D341Med (cell line): ENCODE measurements at places on chromosomes 2 and 18.
A peak's percentile ranks its signal among the peaks of the same experiment; 100 is the strongest.

DNA sequence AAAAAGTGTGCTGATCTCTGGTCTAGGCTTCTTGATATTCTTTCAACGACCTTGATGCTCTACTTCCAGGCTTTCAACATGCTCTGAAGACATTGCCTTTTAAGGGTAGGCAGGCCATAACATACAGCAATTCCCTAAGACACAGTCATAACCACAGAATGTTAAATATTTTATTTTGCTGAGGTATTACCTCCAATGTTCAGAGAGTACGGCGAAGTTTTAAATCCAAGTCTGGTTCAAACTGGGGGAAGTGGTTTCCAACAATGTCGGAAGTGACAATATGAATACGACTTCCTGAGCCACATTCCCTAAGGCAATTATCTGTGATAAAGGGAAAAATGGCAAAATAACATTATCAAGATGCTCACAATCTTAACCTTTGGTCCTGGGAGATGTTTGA is 1077.9 kb upstream of the PIK3C3 start:
- DNase-seq = no peak

GRCh38 chr18:23716966-23717365 is 27.7 kb downstream of the LAMA3 start:
- no peak for DNase-seq

- no peak for DNase-seq
These were observed 21.0 kb downstream of the C1QL2 start for GRCh38 chr2:119137502-119137901.

DNA sequence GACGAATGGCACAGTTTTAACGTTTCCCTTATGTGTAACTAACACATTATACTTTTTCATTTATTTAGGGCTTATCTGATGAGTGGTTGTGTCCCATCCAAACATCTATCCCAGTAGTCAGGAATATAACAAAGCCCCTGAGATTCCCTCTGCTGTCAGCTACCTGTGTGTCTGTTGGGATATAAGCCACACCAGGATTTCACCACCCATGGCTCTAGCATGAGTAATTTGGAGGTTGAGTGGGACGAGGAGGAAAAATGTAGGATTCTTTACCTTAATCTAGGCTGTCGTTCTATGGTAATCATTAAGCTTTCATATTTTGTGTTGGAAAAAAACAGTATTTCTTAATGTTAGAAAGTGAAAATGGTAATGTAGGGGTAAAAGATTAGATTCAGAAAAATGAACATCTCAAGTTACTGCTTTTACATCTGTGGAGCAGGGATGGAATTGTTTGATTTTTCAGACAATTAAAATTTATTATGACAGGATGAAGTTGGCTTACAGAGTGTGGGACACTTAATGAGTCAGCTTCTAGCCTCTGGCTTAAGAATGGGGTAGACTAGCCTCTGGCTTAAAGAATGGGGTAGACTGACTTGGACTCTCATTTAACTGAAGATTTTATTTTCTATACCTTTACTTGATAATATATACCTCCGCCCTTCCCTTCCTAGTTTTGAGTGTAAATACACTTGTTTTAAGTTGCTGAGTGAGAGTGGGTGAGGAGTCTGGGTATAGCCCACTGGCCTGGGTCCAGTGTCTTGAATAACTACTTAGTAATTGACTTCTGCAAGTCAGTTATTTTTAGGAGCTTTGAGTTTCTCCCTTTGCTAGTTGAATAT is 88.5 kb upstream of the RANBP2 start:
- no peak for DNase-seq

- DNase-seq = no peak
These were observed 42.3 kb upstream of the CTDP1 start for GRCh38 chr18:79637181-79637920.

DNA sequence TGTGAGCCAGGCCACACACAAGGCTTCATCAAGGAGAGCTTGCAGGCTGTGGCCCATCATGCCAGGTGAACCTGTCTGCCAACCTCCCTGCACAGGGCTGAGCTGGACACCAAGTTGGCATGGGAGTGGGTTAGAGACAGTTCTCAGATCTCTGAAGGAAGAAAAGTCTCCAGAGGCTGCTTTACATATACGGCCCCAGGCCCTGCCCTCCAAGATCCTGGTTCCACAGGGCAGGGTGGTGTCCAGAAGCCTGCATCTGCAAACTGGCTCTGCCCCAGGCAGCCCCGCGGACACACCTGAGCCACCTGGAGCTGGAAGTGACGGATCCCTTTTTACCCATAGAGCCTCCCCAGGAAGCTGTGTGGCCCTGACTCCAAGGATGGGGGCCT is 24.2 kb upstream of the HES6 start:
- DNase-seq = no peak

GRCh38 chr2:29774624-29775023 is 146.8 kb downstream of the ALK start:
- no peak for DNase-seq

GRCh38 chr2:141037361-141037760 is 1093.5 kb downstream of the LRP1B start:
- no peak for DNase-seq

DNA sequence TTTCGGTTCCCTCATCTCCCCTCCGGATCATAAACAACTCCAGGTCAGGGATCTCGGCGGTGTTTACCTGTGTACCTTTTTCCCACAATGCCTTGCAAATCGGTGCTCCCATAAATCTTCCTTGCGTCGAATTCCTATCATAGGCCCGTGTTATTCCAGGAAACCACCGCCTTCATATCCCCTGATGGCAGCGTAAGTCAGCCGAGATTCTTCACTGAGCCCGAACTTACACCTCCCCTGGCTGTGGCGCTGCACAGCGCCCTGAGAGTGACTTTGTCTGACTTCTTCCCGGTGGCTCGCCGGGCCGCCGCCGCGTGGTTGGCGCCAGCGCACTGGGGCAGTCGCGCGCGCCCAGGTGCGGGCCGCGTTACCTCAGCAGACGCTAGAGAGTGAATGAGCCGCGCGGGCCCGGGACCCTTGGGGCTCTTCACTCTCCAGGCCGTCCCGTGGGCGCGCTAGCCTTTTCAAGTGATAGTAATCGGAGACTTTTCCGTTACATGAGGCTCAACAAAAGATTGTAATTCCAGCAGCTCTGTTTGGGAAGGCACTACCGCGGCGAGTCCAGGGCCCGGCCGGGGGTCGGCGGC is 101.6 kb downstream of the SPTBN1 start:
- DNase-seq = peak; percentile 55

GRCh38 chr2:53087874-53088461 is 679.6 kb upstream of the CHAC2 start:
- DNase-seq = no peak

DNA sequence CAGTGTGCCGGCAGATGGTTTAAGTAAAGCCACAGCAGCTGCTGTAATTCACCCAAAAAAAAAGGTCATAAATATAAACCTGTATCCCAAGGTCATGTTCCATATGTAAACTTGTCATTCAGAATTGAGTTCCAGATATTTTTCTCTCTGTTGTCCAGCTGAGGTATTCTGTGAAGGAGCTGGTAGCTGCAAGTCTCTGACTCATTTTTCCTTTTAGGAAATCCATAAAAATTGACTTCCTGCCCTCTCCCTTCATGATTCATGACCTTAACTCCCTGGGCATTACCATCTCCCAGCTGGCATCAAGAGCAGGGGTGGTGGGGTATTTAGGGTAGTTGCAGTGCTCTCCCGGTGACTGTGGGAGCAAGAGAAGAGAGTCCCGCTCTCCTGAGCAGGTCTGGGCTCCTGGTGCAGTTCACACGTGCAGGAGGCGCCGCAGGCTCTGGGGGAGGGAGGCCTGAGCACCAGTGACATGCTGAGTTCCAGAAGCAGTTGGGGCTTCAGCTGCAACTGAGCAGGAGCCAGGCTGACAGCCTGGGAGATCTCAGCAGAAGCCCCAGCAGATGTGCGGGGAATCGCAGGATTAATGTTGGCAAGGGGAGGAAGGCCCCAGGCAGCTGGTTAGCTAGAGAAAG is 192.6 kb downstream of the MGAT5 start:
- peak; percentile 57 for DNase-seq

DNA sequence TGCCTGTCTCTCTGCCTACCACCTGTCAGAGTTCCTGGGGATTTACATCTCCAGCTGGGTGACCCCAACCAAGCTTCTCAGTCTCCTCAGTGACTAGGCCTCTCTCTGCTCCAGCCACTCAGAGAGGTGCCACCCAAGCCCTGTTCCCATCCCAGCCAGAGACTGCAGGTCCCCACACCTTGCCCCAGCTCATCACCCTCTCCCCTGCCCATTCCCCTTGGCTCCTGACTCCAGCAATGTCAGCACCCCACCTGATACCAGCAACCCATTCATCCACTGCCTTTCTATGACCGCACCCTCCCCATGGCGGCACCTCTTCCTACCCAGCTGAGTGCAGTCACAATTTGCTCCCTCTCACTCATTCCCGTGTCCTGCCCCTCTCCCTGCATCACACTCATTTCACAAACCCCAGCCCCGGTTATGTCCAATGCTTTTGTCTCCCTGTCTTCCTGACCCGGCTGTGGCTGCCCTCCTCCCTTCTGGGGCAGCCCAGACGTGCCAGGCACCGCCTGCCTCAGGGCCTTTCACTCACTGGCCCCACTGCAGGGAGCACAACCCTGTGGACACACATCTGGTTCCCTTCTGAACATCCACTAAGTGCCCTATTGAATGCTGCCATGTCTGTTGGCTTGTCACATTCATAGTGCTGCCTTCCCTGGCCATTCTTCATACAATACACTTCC is 494.8 kb upstream of the HS6ST1 start:
- no peak for DNase-seq

DNA sequence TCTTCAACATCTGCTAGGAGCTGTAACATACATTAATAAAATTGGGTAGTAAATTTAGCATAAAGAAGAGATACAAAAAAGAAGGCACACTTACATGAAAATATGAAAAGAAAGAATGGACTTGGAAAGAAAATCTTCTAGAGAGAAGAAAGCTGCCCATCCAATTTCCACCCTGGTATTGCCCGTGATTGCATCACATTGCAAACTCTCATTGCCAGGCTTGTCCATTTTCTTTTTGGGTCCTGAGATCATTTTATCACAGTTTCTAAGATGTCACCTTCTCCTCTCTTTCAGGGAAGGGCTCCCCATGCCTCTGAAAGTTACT is 321.5 kb downstream of the RND3 start:
- no peak for DNase-seq

DNA sequence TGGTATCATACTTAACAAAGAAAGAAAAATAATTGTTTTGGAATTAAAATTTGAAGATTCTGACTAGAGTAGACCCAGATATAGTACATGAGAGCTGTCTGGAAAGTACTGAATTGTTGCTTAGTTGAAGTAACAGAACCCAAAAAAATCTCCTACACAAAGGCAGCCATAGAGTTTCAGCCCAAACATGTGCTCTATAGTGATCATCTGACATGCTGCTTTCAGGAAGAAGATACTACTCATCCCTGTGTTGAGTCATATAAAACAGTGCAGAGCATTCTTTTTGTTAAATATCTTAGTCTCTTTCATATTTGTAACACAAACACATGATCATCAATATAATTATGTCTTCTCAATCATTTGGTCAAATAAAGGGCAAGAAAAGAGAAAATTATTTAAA is 84.8 kb upstream of the PTPRM start:
- DNase-seq = no peak

DNA sequence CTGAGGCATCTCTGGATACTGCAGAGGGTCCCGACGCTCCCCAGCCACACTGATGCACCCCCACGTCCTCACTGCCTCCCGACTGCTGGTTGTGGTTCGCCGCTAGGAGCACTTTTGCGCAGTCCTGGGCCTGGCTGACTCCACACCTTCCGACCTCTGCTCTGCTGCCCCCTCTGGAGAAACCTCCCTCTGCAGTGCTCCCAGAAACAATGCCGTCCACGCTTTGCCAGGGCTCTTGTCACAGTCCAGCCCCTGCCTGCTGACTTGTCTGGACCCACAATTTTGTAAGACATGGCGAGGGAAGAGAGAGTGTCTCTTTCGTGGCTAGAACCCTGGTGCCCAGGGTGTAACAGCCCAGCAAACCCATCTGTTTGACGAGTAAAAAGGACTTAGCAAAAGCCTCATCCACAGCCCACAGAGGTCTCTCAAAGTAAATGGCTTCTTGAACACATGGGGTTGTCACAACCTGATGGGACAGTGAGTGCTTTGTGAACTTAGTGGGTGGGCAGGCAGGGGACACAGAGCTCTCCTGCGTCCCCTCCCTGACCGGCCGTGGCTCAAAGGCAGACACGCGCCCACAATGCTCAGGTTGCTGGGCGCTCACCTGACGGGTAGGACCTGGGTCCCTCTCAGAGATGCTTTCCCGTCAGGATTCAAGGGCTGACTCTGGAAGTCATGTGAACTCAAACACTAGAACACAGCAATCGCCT is 4.0 kb downstream of the COPS9 start:
- no peak for DNase-seq

DNA sequence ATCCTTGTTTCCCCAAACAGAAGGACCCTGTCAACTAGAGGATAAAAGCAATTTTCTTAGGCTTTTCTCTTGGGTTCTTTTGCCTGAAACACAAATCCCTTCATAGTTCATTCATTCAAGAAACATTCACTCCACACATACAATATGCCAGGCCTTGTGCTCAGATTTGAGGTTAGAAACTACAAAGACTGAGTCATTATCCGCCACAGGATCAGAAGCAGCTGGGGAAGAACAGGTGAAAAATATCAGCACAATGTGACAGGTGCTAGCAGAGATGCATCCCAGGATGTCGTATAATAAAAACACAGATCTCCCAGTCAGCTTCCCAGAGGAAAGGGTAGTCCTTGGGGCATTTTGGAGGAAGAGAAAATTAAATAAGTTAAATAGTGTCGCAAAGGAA is 172.4 kb downstream of the LRATD1 start:
- DNase-seq = no peak

DNA sequence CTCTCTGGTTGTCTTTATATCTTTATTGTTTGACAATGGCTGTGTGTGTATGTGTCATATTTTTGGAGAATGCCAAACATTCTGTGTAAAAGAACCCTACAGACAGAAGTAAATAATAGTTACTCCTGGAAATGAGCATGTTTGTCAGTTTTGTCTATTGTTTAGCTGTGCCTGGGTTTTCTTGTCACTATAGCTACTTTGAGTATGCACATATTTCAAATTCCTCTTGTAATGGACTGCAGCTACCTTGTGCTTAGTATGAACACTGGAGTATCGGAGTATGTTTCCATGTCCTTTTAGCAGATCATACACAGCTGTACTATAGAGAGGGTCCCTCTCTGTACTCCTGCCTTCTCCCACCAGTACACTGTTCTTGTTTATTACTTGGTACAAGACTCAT is 58.0 kb upstream of the DOCK10 start:
- no peak for DNase-seq

GRCh38 chr2:110770959-110771431 is 38.6 kb downstream of the ACOXL start:
- DNase-seq = no peak

DNA sequence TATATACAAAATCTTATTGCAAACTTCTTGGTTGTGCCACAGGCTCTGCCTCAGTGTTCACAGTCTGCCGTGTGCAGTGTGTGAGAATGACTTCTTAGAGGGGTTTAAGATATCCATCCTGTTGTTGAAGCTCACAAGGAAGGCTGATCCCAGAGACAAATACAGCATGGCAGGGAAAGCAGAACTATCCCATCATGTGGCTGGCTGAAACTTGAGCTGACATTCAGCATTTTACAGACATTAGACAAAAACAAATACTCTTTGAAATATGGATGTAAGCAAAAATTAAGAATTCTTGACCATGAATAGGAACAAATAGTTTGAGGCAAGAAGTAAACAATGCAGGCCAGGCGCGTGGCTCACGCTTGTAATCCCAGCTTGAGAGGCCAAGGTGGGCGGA is 12.9 kb upstream of the PUM2 start:
- DNase-seq = no peak

GRCh38 chr2:74552914-74553811 is 579 bp downstream of the LOXL3 start:
- no peak for DNase-seq

GRCh38 chr2:100291152-100291970 is 30.9 kb downstream of the LONRF2 start:
- no peak for DNase-seq
